ENCODE measurements at places on chromosomes 1 and 21.

GRCh38 chr1:153963850-153964331, 554 bp upstream of the SLC39A1 start:
- peak; percentile 47 for DNase-seq

GRCh38 chr1:8463144-8463927, 145.4 kb downstream of the SLC45A1 start:
- DNase-seq = peak; percentile 82

DNA sequence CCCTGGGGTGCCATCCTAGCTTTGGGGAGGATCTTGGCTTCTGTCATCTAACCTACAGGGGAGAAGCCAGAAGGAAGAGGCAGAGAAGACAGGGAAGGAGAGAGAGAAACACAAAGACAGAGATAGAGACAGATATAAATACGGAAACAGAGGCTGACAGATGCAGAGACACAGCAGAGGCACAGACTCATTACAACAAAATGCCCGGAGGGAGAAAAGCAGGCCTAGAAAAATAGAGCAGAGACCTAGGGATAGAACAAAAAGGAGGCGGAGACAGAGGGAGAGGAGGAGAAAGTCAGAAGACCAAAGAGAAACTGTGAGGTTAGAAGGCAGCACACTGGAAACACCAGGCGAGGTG, 1.9 kb downstream of the PEAR1 start:
- DNase-seq = no peak

- DNase-seq = no peak
These were observed 325.0 kb upstream of the PLXNA2 start for GRCh38 chr1:208569181-208569580.

DNA sequence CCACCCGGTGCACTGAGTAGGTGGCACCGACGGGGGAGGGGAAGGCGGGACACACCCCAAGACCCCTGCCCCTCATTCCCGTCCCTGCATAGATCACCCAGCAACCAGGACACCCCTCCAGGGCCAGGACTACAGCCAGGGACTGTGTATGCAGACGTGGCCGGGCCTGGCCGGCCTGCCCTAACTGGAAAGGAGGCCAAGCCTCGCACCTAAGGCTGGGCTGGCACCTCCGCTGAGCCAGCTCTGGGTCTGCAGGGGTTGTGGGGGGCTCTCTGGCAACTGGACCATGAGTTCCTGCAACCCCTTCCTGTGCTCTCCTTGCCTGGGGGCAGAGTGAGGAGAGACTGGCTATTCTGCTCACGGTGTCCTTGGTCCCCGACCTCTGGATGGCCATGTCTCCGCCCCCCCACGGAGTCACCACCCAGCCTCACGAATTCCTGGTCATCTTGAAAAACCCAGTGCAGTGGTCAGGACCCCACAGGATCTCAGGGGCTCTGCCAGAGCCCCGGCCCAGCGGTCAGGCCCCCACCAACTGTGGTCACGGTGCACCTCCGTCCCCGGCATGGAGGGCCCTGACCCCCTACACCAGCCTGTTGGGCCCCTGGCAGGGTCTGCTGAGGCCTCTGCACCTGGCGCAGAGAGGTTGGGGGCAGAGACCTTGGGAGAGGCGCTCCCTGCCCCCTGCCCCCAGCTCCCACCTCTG, 1.1 kb upstream of the FNDC10 start:
- DNase-seq = no peak

GRCh38 chr21:20302084-20302483, 696.1 kb upstream of the NCAM2 start:
- no peak for DNase-seq

DNA sequence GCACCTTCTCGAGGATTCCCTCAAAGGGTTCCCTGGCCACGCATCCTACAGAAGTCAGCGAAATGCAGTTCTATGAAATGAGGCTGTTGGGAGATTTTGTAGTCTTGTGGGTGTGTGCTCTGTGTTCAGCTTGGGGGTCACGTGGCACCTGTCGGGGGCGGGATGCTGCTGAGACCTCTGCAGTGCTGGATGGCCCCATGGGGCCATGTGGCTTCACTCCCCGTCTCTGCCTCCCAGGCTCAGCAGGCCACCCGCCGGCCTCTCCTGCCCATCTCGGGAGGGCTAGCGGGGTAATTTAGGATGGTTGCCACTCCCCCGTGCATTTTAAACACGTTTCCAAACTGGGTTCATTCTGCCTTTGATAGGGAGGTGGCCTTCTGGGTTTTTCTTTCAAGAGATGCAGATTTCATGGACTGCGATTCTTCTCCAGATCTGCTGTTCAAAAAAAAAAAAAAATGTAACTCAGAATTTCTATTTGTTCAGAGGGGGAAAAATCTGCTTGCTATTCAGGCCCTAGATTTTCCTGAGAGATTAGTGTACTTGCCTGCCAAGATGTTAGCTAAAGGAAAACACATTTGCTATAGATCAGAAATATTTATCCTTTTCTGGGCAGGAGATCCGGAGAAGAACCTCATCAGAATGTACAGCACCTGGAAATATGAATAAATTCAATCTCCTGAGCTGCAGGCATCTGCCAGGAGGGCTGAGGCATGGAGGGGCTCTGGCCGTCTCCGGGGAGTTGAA, 277.2 kb upstream of the VAMP3 start:
- DNase-seq = no peak
